ENCODE measurements at places on chromosomes 1 and 21. TPM values are rescaled to one million over a fixed set of nuclear protein-coding genes. Genes with fewer than 3 reads are reported as not detected.

RAB7B gene
- total RNA-seq, result 17.2 TPM

RIPPLY3 gene
- 0.20 TPM for total RNA-seq

SPRR2B gene
- not detected for total RNA-seq

COL8A2 gene
- total RNA-seq, result 10.7 TPM

POLR3GL gene
- total RNA-seq, result 11.9 TPM

PSRC1 gene
- 5.0 TPM for total RNA-seq

KCNJ9 gene
- not detected for total RNA-seq

RGSL1 gene
- not detected for total RNA-seq

INSRR gene
- under 0.01 TPM for total RNA-seq

TRPM2 gene
- total RNA-seq, result 1.8 TPM

CFHR1 gene
- 0.59 TPM for total RNA-seq

FCAMR gene
- not detected for total RNA-seq

AKR7A3 gene
- 0.39 TPM for total RNA-seq

RORC gene
- 4.0 TPM for total RNA-seq

CD101 gene
- 1.8 TPM for total RNA-seq

ADORA3 gene
- total RNA-seq, result 0.20 TPM

HES2 gene
- total RNA-seq, result 5.9 TPM

SLAMF9 gene
- not detected for total RNA-seq

FAM177B gene
- 0.20 TPM for total RNA-seq

OR2L13 gene
- total RNA-seq, result not detected

RNF187 gene
- total RNA-seq, result 31.8 TPM

All from skin of body (tissue), 3 donors.